ENCODE measurements at places on chromosomes 3 and 15. TPM values are rescaled to one million over a fixed set of nuclear protein-coding genes. Genes with fewer than 3 reads are reported as not detected.

DNA sequence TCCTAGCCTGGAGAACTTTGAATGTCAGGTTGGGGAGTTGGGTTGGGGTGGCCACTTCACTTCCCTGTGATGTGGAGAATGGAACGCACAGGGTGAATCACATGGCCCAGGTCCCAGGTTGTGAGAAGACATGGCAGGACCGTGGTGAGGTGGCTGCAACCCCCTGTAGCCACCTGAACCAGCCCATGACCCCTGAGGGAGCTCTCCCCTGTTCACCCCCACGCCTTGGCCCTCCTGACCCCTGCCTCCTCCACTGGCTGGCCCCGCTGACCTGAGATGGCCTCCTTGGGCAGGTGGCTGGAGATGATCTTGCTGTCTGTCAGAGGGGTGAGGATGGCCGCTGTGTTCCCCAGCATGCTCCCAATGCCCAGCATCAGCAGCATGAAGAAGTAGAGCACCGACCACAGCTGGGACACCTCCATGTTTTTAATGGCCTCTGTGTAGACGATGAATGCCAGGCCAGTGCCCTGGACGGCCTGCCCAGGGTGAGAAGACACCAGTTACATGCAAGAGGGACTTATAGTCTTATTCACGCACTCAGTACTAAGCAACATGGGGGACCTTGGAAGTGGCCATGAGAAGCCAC is 31.0 kb downstream of the SLC6A20 start:
- no peak for DNase-seq

CLDN1 gene
- polyA plus RNA-seq: 58.9 TPM

CACNA2D3 gene
- 1.3 TPM for polyA plus RNA-seq

- DNase-seq: no peak
Measured at GRCh38 chr15:39403640-39404117, 177.2 kb upstream of the THBS1 start.

- no peak for DNase-seq
Measured at GRCh38 chr3:152305075-152305474, 36.3 kb downstream of the MBNL1 start.

ASB14 gene
- 1.6 TPM for polyA plus RNA-seq

DNA sequence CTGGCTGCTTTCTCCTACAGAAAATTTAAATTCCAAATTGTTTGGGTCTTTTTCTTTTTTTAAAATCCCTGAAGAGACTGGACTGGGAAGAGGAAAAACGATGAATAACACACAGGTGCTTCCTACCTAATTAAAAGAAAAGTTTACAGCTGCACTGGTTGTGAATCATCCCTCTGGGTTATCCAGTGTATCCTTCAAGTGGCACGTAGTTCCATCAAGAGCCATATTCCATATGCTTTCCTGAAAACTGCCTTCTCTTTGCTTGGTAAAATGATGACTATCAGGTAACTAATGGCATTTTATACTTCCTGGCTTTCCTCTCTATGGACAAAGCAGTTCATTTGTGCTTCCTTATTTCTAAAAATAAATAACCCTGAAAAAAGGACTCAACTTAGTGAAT is 123.2 kb downstream of the MAGI1 start:
- no peak for DNase-seq

EFCC1 gene
- 2.8 TPM for polyA plus RNA-seq

GRCh38 chr15:75171408-75171807 is 30.3 kb upstream of the C15orf39 start:
- DNase-seq: no peak

THSD4 gene
- polyA plus RNA-seq: 29.8 TPM

DNA sequence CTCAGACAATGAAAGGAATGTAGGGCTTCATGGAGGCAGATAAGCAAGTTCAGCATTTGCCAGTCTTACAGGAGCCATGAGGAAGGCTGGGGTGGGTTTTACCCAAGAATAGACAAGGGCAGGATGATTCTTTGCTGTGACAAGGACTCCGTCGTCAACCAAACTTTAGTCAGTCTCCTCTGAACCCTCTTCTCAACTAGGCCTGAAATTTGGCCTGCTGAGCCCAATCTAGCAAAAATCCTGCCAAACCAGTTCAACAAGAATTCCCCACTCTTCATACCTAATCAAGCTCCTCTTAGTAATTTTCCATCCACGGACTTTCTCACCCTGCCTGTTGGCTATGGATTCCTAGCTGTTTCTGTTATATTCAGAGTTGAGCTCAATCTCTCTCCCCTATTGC is 280.5 kb downstream of the TBL1XR1 start:
- peak; percentile 34 for DNase-seq

- DNase-seq: no peak
Measured at GRCh38 chr15:55786341-55786740, 43.4 kb upstream of the PRTG start.

- no peak for DNase-seq
Measured at GRCh38 chr3:183369117-183369516, 59.3 kb downstream of the MCF2L2 start.

- no peak for DNase-seq
Measured at GRCh38 chr3:74532446-74532845, 82.0 kb downstream of the CNTN3 start.

- no peak for DNase-seq
Measured at GRCh38 chr15:34993877-34994276, 5.8 kb upstream of the ZNF770 start.

- DNase-seq: peak; percentile 12
Measured at GRCh38 chr15:76678766-76679165, 226.4 kb downstream of the SCAPER start.

DNA sequence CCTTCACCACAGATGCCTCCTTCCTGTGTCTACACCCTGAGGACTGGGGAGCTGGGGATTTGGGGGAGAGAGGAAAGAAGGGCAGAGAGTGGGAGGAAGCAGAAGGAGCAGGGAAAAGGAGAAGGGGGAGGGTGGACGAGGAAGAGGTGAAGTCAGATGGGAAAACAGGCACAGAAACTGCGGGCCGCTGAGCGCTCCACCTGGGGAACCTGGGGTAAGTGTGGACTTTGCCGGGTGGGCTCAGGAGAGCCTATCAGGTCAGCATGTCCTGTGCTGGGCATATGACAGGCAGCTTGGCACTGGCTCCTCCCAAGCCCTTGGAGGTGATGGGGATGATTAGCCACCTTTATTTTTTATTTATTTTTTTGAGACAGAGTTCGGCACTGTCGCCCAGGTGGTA is 62.6 kb downstream of the CORO2B start:
- no peak for DNase-seq

GRCh38 chr3:126119008-126119675 is 35.2 kb upstream of the SLC41A3 start:
- no peak for DNase-seq

AP2M1 gene
- polyA plus RNA-seq: 357 TPM

ZNF80 gene
- not detected for polyA plus RNA-seq

GRCh38 chr3:50272911-50273688 is 4.2 kb downstream of the SEMA3B start:
- peak; percentile 78 for DNase-seq

POLR2M gene
- 83.2 TPM for polyA plus RNA-seq

CCDC39 gene
- polyA plus RNA-seq: 4.9 TPM

TMIE gene
- polyA plus RNA-seq: 0.90 TPM

GRCh38 chr15:40190591-40190990 is 29.7 kb downstream of the BUB1B start:
- DNase-seq: no peak

DNA sequence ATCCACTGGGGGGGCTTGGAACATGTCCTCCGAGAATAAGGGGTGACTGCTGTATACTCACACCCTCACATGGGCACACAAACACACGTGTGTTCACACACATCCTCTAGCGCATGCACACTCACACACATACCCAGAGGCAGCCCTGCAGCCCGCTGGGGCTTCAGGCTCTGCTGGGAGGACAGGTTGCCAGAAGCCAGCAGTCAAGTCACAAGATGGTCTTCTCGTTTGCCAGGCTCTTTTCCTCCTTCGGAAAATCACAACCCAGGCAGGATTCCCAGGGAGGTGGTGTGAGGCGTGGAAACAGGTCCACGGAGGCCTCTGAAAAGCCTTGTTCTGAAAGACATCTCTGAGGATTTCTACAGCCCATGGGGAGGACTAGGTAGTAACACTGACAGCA is 26.8 kb downstream of the MEGF11 start:
- no peak for DNase-seq

SCN11A gene
- polyA plus RNA-seq: 0.68 TPM

CCDC14 gene
- 171 TPM for polyA plus RNA-seq

FMN1 gene
- polyA plus RNA-seq: 15.1 TPM

PLSCR4 gene
- polyA plus RNA-seq: 18.4 TPM

DNA sequence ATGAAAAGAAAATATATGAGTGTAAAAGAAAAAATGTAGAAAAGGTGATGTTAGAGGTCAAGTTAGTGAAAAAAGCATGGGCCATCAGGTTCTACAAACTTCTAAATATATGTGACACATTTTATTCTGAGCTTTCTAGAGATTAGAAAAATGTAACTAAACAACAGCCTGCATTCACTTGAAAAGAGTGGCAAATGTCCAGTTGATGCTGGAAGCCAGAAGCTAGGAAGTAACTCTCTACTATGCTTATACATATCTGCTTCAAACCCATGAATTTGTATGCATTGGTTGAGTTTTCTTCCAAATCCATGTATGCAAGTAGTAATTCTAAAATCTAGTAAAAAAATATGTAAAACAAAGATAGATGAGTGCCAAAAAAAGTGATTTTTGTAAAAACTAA is 123.5 kb downstream of the TGFBR2 start:
- DNase-seq: no peak

DNA sequence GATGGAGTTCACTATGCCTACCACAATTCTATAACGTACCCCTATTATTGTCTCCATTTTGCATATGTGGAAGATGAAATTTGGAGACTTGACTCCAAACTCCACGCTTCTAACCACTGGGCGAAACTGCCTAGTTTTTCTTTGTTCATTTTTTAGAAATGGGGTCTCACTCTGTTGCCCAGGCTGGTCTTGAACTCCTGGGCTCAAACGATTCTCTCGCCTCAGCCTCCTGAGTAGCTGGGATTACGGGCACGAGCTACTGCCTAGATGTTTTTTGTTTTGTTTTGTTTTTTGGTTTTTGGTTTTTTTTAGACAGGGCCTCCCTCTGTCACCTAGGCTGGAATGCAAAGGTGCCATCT is 584 bp upstream of the RPL32 start:
- DNase-seq: no peak

- no peak for DNase-seq
Measured at GRCh38 chr3:149572796-149573414, 84.9 kb downstream of the WWTR1 start.
